Natural killer cell treated with Interleukin-12 subunit alpha and Interleukin-12 subunit beta and Interleukin-15 and Interleukin-18, amount 100 ng/mL, for 72 hours (primary cell): ENCODE measurements at places on chromosomes 2 and 18. TPM values are rescaled to one million over a fixed set of nuclear protein-coding genes. Genes with fewer than 3 reads are reported as not detected.
A peak's percentile ranks its signal among the peaks of the same experiment; 100 is the strongest.

The SULT1C4 gene
- not detected for total RNA-seq

The MCFD2 gene
- 38.4 TPM for total RNA-seq

The ANKRD30BL gene
- total RNA-seq: not detected

The PIEZO2 gene
- not detected for total RNA-seq

The MAL gene
- 1.2 TPM for total RNA-seq

The ADRA2B gene
- total RNA-seq: not detected

The LAMA1 gene
- not detected for total RNA-seq

DNA sequence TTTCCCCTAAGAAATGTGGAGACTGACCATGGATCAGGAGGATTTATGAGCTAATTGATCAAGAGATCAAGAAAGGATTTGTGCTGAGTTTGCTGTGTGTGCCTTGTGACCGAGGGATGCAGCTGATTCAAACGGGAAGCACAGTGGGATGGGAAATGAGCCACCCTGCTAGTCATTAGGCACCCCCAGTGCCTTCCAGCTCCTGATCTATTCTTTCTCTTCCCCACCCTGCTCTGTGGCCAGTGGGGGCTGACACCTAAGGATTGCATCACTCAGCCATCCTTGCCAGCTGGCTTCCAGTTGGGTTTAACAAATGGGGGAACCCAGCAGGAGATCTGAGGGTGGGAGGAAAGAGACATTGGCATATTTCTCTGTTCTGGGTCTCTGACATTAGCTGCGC lies 132.2 kb upstream of the CXCR4 start:
- DNase-seq: no peak
- H3K4me3 ChIP-seq: no peak overlapping the region
- H3K36me3 ChIP-seq: no peaks in the 10 kb centered on the region
- H3K27me3 ChIP-seq: no peaks in the 10 kb centered on the region

DNA sequence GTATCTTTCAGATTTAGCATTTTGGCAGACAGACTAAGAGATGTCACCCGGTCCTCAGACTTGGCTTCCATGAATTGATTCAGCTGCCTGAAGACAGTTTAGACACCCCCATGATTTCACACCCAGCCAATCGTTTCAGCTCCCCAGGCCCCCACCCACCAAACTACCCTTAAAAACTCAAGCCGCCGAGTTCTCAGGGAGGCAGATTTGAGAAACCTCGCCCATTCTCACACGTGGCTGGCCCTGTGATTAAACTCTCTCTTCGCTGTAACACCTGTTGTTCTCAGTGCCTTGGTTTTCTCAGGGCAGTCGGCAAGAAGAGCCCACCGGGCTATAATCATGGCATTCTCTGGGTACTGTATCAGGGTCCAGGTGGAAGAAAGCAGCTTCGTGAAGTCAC lies 35.2 kb downstream of the UXS1 start:
- peaks cover 53% of the 10 kb centered on the region for H3K36me3 ChIP-seq
- H3K4me1 ChIP-seq: peaks cover 66% of the 10 kb centered on the region
- peak overlapping the region; percentile 91 for H3K4me3 ChIP-seq
- H3K27me3 ChIP-seq: no peaks in the 10 kb centered on the region

DNA sequence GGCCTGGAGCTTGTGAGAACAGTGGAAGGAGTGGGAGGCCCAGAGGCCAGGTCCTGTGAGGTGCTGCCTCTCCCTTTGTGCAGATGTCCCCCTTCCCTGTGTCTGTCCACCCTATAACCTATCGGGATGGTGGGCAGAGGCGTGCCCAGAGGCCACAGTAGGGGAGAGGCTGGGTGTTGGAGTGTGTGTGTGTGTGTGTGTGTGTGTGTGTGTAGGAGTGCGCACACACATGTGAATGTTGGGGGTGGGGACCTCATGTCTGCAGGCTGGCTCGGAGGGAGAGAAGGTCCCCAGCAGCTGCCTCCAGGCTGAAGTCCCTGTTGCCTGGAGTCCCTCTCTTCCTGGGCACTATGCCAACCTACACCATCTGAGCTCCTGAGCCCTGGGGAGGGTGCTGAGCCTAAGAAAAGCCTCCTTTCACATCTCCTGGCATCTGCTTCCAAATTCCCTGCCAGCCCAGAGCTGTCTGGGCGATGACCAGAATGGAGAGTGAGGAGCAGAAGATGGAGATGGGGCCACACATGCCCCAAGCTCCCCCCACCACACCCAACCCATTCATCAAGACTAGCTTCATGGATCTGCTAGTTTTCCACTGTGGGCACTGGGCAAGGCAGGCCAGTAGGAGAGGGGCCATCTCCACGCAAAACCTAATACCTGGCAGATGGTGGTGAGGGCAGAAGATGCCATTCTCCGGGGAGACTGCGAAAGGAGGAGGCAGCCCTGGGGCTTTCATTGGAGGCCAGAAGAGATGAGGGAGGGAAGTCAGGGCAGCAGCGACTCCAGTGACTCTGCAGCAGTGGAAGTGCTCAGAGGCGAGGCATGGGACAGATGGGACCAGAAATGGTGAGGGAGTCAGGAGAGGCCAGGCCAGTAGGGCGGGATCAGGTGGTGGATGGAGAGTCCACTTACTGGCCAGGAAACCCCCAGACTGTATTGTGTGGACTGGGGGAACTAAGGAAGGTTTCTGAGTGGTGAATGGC lies 20.3 kb downstream of the KCNK3 start:
- no peaks in the 10 kb centered on the region for H3K4me1 ChIP-seq
- H3K27me3 ChIP-seq: no peaks in the 10 kb centered on the region
- no peak overlapping the region for H3K4me3 ChIP-seq
- DNase-seq: no peak

GRCh38 chr18:52829876-52830405 lies 489.9 kb downstream of the DCC start:
- H3K4me1 ChIP-seq: no peaks in the 10 kb centered on the region
- no peaks in the 10 kb centered on the region for H3K27me3 ChIP-seq
- no peak for DNase-seq
- no peak overlapping the region for H3K4me3 ChIP-seq
- no peaks in the 10 kb centered on the region for H3K36me3 ChIP-seq

GRCh38 chr2:171173087-171173486 lies 12.4 kb upstream of the TLK1 start:
- H3K27me3 ChIP-seq: peaks cover 25% of the 10 kb centered on the region
- H3K4me3 ChIP-seq: no peak overlapping the region
- peaks cover 8% of the 10 kb centered on the region for H3K4me1 ChIP-seq
- no peak for DNase-seq
- no peaks in the 10 kb centered on the region for H3K36me3 ChIP-seq

- no peaks in the 10 kb centered on the region for H3K36me3 ChIP-seq
- H3K4me1 ChIP-seq: peaks cover 4% of the 10 kb centered on the region
- H3K27ac ChIP-seq: no peak overlapping the region
- peaks cover 22% of the 10 kb centered on the region for H3K27me3 ChIP-seq
Measured at GRCh38 chr2:152411154-152411553, 76.2 kb downstream of the FMNL2 start.

DNA sequence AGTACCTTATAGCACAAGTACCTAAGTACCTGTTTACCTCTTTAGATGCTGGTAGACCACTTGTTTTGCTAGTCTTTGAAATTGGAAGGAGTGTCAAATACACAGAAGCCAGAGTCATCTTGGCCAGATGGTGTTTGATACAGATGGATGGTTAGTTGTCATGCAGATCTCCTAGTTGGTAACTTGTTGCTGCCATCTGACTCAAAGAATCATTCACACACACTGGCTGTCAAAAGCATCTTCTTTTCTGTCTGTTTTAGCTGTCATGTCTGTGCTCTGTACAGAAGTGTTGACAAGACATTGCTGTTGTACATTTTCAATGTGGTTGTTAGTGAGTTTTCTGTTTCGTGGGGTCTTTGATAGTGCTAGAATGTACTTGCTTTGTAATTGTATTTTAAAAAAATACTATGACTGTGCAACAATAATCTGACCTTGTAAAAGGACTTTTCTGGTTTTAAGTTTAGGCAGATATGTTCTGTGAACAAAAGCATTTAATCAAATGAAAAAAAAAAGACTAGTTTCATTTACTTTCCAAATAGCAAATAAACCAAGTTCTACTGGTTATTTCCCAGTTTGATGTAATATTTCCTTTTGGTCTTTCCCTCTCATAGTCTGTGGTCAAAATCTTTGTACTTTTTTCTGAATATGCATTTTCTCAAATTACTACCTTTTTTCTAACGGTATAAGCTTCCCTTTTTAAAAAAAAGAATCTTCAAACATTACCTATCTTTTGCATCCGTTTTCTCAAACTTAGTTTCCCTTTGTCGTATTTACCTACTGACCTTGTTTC lies 39.9 kb downstream of the TANK start:
- H3K4me3 ChIP-seq: peak overlapping the region; percentile 64
- no peaks in the 10 kb centered on the region for H3K27me3 ChIP-seq
- H3K4me1 ChIP-seq: peaks cover 35% of the 10 kb centered on the region
- peaks cover 39% of the 10 kb centered on the region for H3K36me3 ChIP-seq

GRCh38 chr2:42906557-42907411 lies 114.4 kb upstream of the HAAO start:
- peaks cover 5% of the 10 kb centered on the region for H3K27me3 ChIP-seq
- no peak for DNase-seq

DNA sequence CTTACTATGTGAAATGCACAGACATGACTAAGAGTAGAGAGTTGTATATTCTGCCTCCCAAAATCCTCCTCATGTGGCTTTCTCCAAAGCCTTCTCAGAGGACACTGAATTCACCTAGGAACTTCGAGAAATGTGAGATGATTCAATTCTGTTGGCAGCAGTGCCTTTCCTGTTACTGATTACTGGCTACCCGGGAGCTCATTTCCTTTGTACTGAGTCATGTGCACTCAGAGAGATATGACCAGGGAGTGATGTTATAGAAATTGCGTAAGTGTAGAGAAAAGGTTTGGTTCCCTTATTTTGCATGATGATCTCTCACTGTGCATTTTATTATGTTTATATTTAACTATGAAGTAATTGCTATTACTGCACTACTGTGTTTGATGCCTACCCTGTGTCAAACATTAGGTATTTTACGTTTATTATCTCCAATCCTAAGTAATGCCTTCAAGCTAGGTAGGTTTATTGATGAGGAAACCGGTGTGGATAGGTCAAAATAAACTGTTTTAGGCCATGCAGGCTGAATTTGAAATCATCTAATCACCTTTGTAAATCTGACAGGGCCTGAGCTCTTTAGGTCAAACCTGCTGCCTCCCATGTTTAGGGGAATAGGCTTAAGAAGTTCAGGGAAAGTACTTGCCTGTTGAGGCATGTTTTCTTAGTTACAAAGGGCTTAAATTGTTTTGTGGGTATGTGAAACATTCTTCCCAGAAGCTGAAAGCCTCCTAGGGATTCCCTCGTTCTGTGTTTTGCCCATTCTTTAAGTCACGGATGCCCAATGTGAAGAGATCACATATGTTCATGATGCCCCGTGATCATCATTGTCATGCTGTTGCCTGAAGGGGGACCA lies 86.8 kb downstream of the FMNL2 start:
- DNase-seq: no peak
- H3K27me3 ChIP-seq: peaks cover 13% of the 10 kb centered on the region
- H3K4me1 ChIP-seq: no peaks in the 10 kb centered on the region
- no peaks in the 10 kb centered on the region for H3K36me3 ChIP-seq
- H3K27ac ChIP-seq: peak overlapping the region; percentile 24

GRCh38 chr2:96409081-96409819 lies 73.7 kb downstream of the NCAPH start:
- H3K36me3 ChIP-seq: no peaks in the 10 kb centered on the region
- no peak for DNase-seq
- H3K4me1 ChIP-seq: peaks cover 17% of the 10 kb centered on the region

GRCh38 chr2:154120706-154121105 lies 249.0 kb downstream of the GALNT13 start:
- H3K27ac ChIP-seq: no peak overlapping the region
- H3K4me3 ChIP-seq: no peak overlapping the region
- H3K4me1 ChIP-seq: no peaks in the 10 kb centered on the region

GRCh38 chr18:3246635-3247239 lies 864 bp upstream of the MYL12A start:
- DNase-seq: no peak
- H3K27ac ChIP-seq: peak overlapping the region; percentile 80
- H3K36me3 ChIP-seq: peaks cover 21% of the 10 kb centered on the region
- no peaks in the 10 kb centered on the region for H3K27me3 ChIP-seq

- no peaks in the 10 kb centered on the region for H3K36me3 ChIP-seq
- DNase-seq: no peak
- H3K4me3 ChIP-seq: no peak overlapping the region
- H3K4me1 ChIP-seq: peaks cover 33% of the 10 kb centered on the region
- H3K27ac ChIP-seq: no peak overlapping the region
Measured at GRCh38 chr2:42196403-42197267, 27.5 kb downstream of the EML4 start.

- no peaks in the 10 kb centered on the region for H3K27me3 ChIP-seq
- H3K4me1 ChIP-seq: peaks cover 45% of the 10 kb centered on the region
- H3K4me3 ChIP-seq: peak overlapping the region; percentile 36
- DNase-seq: no peak
Measured at GRCh38 chr2:127485694-127486071, 40.6 kb downstream of the IWS1 start.

DNA sequence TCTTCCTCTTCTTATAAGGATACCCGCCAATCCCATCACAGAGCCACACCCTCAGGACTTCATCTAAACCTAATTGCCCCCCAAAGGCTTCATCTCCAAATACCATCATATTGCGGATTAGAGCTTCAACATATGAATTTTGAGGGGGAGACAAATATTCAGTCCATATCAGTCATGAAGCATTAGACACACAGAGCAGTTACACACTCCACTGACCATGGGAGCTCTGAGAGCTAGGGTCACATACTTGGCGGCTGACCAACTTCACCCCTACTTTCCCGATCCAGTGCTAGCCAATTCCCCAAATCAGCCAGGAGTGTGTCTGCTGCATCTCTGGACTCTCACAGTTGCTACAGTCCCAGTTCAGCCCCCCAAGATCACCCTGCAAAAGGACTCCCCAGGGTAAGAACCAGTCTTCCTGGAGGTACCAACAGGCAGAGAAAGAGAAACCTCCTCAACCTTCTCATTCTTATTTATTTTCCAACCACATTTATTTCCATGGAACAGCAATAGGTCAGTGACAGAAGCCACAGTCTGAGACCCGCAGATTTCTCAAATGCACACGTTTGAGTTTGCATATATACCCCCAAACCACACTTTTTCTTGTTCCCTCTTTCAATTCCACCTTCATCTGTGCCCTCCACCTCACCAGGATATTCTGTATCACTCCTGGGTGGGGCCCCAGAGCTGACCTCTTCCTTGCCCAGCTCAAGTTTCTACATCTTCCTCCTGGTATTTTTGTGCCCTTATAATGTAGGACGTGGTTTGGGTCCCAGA lies 33.3 kb downstream of the SPP2 start:
- peaks cover 8% of the 10 kb centered on the region for H3K27me3 ChIP-seq
- no peak overlapping the region for H3K27ac ChIP-seq
- peaks cover 10% of the 10 kb centered on the region for H3K36me3 ChIP-seq
- no peak for DNase-seq
- H3K4me1 ChIP-seq: peaks cover 28% of the 10 kb centered on the region

DNA sequence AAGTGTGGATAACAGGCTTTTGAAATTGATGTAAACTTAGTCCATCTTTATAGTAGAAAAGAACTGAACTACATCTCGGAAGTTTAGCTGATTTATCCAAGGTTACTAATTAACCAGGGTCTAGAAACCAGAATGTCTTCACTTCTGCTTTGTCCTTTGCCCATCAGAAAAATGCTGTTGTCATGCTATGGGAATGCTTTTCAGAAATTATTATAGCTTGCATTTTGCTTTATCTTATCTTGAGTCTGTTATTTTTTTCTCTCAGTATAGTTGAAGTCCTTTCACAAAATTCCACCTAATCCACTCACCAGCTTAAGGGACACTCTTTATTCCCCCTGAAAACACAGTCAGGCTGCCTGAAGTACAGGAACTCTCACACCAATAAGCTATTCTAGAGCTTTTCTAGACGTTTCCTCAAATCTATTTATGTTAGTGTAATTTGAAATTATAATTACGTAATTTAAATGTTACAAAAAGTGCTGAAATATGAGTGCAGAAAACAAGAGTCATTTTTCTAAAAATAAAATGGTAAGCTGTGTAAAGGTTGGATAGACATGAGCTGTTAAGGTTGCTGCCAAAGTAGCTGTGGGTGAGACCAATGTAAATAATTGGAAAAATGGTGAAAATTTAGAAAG lies 456.3 kb downstream of the TGIF1 start:
- H3K36me3 ChIP-seq: no peaks in the 10 kb centered on the region
- no peak for DNase-seq
- H3K4me1 ChIP-seq: no peaks in the 10 kb centered on the region
- no peak overlapping the region for H3K27ac ChIP-seq
- H3K4me3 ChIP-seq: no peak overlapping the region
